ENCODE measurements at places on chromosomes 16 and 17. TPM values are rescaled to one million over a fixed set of nuclear protein-coding genes. Genes with fewer than 3 reads are reported as not detected.

Gene RAB37
- 1.1 TPM for total RNA-seq

GRCh38 chr17:75550139-75550465 lies 24.6 kb downstream of the LLGL2 start:
- DNase-seq, result no peak

DNA sequence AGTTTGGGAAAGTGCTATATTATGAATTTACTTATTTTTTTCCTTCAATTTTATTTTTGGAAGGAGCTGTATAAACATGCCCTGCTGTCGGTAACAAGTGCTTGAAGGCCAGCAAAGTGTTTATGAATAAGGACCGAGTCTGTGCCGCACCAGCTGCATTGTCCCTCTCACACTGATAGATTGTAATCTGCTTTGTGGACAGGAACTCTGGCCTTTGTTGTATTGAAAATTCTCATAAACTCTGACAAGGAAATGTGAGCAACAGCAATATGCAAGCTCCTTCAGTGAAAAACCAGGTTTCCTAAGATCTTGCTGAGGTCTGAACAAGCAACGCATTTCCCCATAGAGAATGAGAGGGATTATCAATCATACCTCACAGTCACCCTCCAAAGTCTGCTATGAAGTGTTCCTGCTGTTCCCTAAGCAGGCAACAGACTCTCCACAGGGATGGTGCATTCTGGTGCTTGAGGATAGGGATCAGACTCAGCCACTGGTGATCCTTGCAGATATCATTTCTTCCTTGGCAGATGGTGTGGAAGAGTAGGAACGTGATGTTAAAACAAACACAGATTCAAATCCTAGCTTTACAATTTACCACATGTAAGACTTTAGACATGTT lies 109.6 kb downstream of the KCNJ2 start:
- DNase-seq, result no peak

- no peak for DNase-seq
Measured at GRCh38 chr16:35239561-35239960, 1780.1 kb downstream of the TP53TG3F start.

Gene CYB5B
- total RNA-seq, result 43.8 TPM

Gene GSG1L2
- total RNA-seq, result not detected

DNA sequence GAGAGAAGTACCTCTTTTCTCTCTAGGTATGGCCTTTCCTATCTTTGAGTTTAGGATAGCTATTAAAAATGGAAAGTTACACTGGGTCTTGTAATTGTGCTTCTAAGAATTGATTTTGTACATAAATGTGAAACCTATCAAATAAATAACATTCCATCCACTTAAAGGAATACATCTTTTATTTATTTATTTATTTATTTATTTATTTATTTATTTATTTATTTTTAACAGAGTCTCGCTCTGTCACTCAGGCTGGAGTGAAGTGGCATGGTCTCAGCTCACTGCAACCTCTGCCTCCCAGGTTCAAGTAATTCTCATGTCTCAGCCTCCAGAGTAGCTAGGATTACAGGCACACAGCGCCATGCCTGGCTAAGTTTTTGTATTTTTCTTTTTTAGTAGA lies 1114.0 kb upstream of the EEF2KMT start:
- no peak for DNase-seq
